ENCODE measurements at places on chromosomes 12 and 14.

- no peak for DNase-seq
Measured at GRCh38 chr12:47238669-47239114, 158.9 kb upstream of the AMIGO2 start.

GRCh38 chr12:107125833-107126232, 32.5 kb upstream of the CRY1 start:
- no peak for DNase-seq

DNA sequence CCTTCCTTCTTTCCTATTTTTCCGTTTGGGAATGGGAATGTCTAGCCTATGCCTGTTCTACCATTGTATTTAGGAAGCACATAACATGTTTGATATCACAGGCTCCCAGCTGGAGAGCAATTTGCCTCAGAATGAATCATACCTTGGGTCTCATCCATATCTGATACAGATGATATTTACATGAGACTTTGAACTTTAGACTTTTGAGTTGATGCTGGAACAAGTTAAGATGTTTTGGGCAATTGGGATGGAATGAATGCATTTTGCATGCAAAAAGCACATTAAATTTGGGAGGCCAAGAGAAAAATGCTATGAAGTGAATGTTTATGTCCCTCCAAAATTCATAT, 61.9 kb upstream of the BEGAIN start:
- no peak for DNase-seq

GRCh38 chr14:77980475-77981321, 180.8 kb downstream of the ADCK1 start:
- DNase-seq = peak; percentile 25
